ENCODE measurements at places on chromosomes 2 and 18.
A peak's percentile ranks its signal among the peaks of the same experiment; 100 is the strongest.

- DNase-seq, result no peak
Measured at GRCh38 chr2:47345590-47345924, 57.4 kb upstream of the MSH2 start.

GRCh38 chr2:85791704-85792565 is 38.1 kb downstream of the ATOH8 start:
- no peak for DNase-seq

DNA sequence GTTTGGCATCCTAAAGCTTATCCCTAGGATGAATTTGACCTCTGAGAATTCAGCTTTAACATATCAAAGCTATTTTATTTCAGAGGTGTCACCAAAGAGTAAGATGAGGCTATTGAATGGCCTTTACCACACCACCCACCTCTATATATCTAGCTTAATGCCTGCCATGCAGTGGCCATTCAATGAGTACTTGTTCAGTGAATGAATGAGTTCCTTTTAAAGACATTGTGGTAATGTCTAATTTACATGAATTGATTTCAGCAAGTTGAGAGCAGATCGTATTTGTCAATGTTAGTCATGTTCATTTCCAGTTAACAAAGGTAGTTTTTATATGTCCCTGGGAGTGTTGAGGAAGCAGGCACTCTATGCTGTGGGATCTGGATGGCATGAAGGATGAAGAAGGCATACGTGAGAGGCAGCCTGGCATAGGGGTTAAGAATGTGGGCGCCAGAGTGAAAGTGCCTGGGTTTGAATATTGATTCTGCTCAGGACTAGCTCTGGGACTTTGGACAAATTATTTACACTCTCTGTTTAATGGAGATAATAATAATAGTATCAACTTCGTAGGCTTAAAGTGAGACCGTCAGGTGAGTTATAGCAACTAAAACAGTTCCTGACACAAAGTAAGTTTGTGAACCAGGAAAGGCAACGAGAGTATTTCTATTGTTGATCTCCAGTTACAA is 434.1 kb upstream of the CHST9 start:
- no peak for DNase-seq

DNA sequence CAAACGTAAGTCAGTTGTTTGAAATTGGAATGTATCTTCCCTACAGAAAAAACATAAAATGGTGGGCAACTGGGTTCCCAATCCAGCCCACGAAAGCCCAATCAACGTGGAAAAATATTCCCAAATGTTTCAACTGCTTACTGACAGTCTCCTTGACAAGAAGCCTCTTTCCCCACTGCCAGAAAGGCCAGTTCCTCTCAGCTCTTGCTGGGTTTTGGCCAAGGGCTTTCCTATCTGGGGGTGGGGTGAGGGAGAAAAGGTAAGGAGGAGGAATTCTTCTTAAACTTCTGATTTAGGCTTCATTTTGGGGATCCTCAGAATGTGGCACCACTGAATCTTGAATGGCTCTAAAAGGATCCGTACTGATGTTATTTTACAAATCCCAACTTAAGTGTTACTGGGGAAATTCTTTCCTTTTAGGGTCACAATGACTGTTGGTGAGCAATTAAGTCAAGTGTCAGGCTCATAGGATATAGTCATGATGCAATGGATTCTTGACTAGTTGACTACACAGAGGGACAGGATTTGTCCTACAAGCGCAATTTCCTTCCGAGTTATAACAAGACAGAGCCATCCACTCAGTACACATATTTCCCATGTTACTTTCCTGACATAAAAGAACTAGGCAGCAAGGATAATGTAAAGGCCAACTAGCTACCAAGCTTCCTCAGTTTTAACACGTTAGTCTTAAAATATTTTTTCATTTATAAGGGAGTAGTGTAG is 73.6 kb downstream of the SPRED2 start:
- no peak for DNase-seq

DNA sequence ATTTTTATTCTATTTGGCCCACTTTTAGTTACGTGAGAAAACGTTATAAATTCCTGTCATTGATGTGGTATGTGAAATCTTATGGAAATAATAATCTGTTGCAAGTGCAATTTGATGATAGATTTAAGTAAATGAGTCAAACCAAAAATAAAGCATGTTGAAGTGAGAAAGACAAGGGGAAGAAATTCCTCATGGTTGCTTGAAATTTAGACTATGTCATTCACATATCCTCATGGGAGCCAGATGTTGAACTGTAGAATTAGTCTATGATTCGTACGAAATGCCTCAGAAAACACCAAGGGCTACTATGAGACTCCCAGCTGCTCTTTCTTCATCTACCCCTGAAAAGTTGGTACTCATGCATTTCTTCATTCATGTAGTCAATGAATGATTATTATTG is 55.7 kb downstream of the KLHL14 start:
- no peak for DNase-seq

DNA sequence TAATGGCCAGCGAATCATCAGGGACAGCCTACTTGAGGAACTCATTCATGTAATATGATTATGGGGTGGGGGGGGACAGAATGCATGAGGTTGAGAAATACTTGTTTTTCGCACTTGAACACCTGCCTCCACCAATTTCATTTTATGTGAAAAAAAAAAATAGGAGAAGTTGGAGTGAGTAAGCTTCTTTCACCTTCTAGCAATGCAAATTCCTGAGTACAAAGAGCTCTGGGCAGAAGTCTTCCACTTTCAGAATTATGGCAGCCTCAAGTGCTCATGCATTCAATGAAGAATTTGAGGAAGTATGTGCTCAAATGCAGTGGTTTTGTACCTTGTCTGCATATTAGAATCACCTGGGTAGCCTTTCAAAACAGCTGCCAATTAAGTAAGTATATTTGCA is 40.1 kb upstream of the GPD2 start:
- no peak for DNase-seq

DNA sequence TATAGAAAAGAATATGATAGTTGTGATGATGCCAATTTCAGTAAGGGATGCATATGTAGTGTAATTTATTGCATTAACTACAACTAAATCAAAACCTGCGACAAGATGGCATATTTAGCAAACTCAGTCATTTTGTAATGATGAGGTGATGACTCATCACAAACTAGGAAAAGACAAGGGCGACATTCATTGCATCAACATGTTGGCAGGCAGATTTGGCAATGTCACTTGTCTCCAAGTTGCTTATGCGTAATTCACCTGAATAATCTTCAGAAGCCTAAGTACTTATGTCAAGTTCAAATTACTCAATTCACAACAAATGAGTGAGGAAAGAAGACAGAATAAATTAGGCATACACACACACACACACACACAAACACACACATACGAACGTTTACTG is 273.2 kb upstream of the RGPD4 start:
- DNase-seq, result no peak

- DNase-seq, result no peak
Measured at GRCh38 chr18:8814206-8814605, 108.8 kb downstream of the MTCL1 start.

- peak; percentile 59 for DNase-seq
Measured at GRCh38 chr2:64488050-64488974, 34.4 kb downstream of the LGALSL start.

DNA sequence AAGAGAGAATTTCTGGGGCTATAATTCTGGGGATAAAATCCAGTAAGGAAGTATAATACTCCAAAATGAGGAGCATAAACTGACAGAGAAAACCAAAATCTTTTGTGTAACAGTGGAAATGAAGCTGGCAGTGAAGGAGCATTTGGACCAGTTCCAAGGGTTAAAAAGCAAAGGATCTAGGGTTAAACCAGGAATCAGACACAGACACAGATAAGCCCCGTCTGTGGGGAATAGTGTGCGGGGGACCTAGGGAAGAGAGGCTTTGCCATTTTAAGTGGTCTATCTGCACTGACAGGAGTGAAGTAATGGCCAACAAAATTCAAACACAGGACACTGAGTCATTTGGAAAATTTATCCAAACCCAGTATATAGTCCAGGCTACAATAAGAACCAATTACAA is 23.4 kb downstream of the SAP130 start:
- no peak for DNase-seq

DNA sequence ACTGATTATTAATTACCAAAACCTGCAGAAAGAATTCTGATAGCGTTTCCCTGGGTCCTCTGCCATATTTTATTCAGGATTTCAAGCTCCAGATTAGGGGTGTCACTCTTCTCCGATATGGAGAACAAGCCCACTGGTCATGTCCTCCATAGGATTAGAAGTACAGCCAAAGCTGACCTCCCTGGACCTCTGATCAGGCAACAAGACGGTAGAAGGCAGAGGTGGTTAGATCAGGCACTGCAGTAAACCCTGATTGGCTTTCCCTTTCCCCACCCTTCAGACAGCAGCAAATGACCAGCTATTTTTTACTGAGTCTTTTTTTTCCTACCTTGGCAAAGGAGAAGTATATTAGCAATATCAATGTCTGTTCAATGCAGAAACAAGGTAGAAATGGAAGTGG is 37.7 kb downstream of the SPC25 start:
- DNase-seq, result no peak

- no peak for DNase-seq
Measured at GRCh38 chr2:219368690-219369191, 19.0 kb downstream of the DNPEP start.

DNA sequence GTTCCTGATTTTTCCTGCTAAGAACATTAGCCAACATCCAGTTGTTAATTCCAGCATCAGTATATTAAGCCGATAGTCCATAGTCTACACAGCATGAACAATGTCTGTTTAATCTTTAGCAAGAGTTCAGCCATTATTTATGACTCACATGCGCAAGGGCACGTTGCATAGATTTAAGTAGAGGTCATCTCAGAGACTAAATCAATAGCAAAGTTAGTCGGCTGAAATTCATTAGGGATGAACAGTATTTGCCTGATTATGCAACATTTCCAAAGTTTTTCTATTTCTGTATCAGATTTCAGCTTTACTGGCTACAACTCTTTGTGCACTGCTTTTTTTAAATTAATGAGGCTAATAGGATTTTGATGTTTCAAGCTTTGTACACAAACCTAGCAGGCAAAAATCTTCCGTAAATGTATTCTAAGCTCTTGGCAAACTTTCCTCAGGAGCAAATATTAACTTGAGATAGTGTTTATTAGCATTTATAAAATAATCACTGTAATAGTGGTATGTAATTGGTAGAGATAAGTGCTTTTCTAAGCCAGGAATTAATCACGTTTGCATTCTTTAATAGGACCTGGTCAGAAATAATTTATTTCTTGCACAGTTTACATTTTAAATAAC is 578.7 kb upstream of the ID2 start:
- no peak for DNase-seq

DNA sequence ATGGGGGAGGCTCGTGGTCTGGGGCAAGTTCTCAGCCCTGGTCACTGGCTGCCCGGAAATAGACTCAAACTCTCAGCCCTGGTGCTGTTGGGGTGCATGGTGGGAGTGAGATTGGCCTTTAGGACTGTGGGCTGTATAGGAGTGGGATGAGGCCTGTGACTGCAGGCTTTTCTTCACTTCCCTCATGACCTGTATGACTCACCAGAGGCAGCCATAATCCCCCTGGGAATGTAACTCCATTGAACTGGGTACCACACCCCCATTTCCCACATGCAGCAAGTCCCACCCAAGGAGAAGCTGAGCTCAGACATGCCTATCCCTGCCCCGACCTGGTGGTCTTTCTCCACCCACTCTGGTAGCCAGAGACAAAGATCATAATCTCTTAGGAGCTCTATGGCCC is 177.7 kb upstream of the OSR1 start:
- no peak for DNase-seq

- no peak for DNase-seq
Measured at GRCh38 chr2:119431976-119432850, 559 bp downstream of the TMEM37 start.

DNA sequence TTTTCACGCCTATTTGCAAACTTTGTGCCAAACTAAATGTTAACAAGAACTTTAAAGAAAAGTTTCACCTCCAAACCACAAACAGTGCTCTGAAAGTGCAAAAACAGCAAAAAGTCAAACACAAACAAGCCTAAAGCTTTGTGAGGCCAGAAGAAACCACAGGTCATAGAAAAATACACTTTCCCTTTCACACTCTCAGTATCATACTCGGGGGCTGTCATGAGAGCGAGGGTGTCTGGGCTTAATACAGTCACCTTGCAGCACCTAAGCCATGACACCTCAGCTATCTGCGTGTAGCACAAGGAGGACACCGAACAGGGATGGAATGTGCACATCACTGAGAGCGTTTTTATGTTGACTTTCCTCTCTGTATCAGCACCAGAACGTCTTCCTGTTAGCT is 26.6 kb upstream of the SEH1L start:
- no peak for DNase-seq

GRCh38 chr18:23920054-23920453 is 94.5 kb upstream of the TTC39C start:
- DNase-seq, result no peak

DNA sequence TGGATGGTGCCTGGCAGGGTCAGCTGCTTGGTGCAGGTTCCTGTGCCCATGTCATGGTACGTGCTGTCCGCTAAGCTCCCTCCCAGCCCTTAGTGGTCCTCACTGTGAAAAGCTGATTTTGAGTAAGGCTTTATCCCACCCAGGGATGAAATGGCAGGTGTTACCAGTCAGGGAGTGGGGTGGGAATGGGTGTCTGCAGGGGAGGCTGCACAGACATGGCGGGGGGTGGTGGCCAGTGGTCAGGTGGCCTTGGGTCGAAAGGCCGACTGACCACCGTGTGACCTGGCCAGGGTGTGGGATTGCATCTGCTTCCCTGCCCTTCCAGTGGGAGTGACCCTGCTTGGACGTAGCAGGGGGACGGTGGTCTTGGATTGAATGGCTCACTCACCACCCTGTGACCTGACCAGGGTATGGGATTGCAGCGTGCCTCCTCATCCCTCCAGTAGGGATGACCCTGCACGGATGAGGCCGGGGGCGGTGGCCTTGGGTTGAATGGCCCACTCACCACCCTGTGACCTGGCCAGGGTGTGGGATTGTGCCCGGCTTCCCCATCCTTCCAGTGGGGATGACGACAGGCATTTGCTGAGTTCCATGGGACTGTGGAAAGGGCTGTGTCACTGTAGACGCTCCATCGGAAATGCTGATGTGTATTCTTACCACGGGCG is 29.8 kb downstream of the AGAP1 start:
- DNase-seq, result no peak

DNA sequence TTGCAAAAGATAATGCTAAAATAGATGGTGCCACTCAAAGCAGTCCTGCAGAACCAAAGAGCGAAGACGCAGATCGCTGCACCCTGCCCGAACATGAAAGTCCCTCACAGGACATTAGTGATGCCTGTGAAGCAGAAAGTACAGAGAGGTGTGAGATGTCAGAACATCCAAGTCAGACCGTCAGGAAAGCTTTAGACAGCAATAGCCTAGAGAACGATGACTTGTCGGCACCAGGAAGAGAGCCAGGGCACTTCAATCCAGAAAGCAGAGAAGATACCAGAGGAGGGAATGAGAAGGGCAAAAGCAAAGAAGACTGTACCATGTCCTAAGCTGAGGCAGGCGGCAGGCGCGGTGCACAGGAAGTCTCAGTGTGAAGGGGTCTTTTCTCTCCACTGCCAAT is 34.8 kb upstream of the RBM44 start:
- no peak for DNase-seq

DNA sequence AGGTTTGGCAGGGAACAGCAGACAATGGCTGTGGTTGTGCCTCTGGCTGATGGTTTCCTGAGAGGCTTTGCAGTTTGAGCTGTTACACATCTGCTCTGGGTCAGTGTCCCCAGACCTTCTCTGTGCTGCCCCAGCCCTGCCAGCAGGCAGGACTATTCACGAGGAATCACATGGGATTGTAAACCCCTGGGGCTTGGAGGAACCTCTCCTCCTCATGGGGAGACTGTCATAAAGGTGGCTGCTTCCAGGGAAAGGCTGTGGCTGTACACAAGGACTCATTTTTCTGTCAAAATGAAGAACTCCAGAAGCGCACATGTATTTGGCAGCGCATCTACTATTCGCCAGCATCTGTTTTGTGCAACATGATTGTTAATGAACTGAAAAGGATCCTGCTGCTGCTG is 142.6 kb upstream of the CYP1B1 start:
- DNase-seq, result no peak
